ENCODE measurements at places on chromosomes 1 and 21.

DNA sequence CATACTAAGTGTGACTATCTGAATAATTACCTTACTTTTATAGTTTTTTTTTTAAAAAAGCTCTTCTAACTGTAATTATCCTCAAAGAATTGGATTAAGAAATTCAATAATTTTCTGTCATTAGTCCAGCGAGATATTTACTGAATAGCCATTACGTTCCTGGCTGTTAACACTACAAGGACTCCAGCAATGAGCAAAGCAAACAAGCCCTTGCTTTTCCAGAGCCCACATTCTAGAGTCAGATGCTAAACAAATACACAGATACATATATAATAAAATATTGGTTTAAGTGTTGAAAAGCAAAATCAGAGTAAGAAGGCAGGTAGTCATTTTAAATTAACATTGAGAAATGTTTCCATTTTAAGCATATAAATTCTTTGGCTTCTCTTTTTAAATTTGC lies 118.4 kb downstream of the ATF6 start:
- no peak for DNase-seq

GRCh38 chr1:59331686-59332620 lies 35.1 kb downstream of the FGGY start:
- DNase-seq, result no peak

DNA sequence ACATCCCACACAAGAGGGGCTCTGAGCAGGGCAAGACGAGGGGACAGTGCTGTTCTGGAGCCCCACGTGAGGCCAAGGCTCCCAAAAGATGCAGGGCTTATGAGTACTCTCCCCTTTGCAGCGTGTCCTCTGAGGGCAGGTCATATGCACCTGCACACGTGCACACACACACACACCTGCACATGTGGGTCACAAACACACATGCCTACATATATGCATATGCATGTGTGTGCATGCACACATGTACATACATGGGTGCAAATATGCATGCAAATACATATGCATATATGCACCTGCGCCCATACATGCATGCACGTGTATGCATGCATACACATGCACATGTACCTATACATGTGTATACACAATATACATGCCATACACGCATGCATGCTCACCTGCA lies 197.9 kb downstream of the NPHP4 start:
- DNase-seq, result no peak

DNA sequence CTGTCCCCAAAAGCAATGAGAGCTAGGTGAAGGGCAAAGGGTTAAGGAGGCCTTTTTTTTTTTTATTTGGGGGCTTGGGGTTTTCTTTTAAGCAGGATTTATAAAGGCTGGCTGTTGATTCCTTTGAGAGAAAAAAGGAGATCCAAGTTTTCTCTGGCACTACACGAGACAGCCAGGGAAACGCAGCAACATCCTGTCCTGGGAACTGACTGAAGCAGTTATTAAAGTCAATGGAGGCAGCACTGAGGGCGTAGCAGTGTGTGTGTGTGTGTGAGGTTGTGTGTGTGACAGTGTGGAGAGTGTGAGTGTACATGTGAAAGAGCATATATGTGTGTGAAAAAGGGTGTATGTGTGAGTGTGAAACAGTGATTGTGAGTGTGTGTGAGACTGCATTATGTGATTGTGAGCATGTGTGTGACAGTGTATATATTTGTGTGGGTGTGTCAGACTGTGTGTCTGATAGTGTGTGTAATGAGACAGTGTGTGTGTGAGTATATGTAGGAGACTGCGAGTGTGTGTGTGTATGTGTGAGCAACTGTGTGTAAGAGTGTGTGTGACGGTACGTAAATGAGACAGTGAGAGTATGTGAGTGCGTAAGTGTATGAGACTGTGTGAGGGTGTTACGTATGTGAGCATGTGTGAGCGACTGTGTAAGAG lies 65.9 kb upstream of the TIAM1 start:
- DNase-seq, result no peak

DNA sequence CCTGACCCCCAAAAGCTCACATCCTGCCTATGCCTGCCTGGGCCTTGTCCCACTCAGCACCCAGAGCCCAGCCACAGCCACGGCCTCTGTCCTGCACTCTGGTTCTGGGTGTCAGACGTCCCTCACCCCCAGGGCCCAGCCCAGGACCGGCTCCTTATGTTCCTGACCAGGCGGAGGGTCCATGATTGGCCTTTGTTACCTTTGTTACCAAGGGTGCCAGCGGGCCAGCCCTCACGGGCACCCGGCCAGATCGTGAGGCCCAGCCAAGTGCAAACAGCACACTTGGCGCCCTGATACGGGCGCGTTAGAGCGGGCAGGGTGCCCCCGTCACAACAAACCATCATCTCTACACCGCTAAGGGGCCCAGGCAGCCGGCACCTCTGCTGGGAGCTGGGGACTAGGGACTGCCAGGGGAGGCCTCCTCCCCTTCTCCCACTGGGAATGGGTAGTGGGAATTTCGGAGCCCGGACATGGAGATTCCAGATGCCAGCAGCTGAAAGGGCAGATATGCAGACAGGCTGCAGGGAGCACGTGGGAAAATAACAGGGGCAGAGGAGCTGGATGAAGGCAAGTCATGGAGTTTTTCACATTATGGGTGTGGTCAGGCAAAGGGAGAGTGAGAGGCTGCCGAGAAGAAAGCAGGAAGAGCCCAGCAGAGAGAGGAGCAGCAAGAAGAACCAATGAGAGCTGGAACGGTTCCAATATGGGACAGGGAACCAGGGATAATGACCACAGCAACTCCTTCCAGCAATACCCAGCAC lies 22.1 kb downstream of the HSPG2 start:
- no peak for DNase-seq

- DNase-seq, result no peak
Observed at GRCh38 chr1:58447886-58448285, 98.6 kb downstream of the OMA1 start.

- DNase-seq, result no peak
Observed at GRCh38 chr21:38436341-38436740, 61.9 kb downstream of the ERG start.

GRCh38 chr1:117929343-117930172 lies at the start of the genes GDAP2 and WDR3:
Gene GDAP2, minus strand, starts transcription at chr1:117929621. Its CDS starts 9,264 bp downstream, at chr1:117920357.
Gene WDR3, plus strand, starts transcription at chr1:117929739. Its CDS starts 3,581 bp downstream, at chr1:117933320.
- peak; percentile 99 for DNase-seq

DNA sequence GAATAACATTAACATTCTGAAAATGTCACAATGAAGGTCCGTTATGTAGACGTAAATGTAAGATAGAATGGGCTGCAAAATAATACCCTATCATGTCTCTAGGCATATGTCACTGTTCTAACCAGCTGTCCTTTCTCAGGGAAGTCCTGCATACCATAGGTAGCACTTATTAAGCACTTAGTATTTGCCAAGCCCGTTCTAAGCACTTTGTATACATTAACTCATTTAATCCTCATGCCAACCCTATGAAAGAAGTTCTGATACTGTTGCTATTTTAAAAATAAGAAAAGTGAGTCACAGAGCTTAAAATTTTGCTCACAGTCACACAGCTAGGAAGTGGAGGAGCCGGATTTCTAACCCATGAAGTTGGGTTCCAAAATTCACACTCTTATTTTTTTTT lies 15.7 kb downstream of the GAS5 start:
- DNase-seq, result no peak

- no peak for DNase-seq
Observed at GRCh38 chr1:200454425-200454824, 44.6 kb upstream of the ZNF281 start.

DNA sequence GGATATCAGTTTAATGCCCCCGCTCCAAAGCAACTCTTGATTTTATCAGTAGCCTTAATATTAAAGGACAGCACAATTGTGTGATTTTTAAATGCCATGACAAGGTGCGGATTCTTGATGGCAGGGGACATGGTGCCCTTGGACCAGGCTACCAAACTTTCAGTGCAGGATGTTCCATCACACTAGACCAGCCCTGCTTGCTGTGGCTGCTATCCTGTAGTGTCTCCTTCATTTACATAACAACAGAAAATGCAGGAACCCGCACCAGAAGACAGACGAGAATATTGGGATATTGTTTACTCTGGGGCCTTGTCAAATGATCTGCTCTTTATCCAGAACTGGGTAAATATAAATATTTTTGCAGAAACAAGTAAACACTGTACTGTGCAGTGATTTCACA lies 229.3 kb upstream of the PKN2 start:
- no peak for DNase-seq

DNA sequence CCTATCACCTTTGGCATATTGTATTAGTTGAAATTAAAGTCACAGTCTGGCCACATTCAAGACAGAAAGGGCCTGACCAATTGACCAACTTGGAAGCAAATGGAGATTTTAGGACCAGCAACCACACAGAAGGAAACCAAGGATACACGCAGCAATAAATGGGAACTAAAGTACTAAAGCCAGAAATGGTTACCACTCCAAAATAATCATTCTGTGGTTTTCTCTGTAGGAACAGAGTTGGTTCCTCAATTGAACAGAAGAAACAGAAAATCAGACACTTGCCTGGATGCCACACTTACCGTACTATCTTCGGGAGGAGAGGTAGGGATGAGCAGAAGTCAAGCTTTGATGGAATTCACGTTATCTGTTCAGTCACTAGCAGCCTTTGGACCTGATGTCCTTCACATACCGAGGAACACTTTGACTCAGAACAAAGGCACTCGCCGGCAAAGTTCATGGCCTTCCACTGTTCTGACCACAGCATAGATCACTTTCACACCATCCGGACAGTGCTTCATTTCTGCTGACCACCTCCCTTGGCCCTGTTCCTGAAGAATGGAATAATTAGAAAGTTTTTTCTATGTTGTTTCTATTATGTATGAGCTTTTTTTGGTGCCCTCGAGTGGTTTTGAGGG lies 96.9 kb downstream of the LPAR3 start:
- DNase-seq, result no peak

DNA sequence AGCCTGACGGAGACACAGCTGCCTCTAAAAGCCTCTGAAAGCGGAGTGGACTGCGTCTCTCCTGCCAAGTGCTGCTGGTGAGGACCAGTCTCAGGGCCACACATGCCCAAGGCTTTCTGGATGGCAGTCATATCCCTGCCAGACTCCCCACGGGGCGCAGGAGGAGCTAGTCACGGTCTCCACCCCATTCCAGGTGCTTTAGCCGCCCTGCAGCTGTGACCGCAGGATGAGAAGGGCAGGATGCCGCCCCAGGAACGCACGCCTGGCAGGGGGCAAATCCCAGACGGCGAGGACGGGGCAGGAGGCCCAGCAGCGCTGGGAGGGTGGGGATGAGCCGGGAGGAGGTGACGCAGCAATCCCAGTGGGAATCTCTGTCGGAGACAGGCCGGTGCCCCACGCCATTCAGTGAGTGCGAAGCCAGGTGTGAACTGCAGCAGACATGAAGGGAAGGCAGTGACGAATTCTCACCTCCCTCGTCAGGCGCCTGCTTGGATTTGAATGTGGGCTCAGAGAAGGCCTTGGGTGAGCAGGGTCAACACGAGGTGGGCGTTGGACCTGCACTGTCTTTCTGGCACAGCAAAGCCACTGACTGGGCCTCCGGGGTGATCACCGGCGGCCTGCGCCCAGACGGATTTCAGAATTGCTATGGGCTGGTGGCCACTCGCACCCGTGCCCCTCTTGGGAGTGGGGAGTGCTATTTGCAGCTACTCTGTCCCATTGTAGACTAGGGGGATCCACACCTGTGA lies 38.5 kb upstream of the SLC19A1 start:
- DNase-seq, result no peak

DNA sequence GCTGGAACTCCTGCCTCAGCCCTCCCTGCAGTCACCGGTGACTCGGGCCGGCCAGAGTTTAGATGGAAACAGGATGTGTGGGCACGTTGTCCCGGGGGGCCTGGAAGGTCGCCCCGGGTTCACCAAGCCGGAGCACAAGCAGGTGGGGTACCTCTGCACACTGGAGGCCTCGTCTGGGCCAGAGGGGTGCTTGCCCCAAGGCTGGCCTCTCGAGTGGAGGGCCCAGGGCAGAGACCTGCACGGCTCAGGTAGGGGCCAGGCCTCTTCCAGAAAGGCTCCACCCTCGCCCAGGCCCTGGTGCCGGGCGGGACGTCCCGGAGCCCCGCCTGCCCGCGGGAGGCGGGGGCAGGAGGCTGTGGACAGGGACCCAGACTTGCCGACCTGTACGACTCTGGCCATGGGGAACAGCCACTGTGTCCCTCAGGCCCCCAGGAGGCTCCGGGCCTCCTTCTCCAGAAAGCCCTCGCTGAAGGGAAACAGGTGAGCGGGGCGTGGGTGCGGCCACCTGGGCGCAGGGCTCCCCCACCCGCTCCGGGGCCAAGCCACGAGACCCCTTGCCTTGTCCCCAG lies at the start of gene PLEKHN1:
TSS of gene PLEKHN1 (plus strand) at position 348 of the 569 bp plus-strand sequence. CDS start at position 398, 50 bp downstream.
- peak; percentile 85 for DNase-seq

DNA sequence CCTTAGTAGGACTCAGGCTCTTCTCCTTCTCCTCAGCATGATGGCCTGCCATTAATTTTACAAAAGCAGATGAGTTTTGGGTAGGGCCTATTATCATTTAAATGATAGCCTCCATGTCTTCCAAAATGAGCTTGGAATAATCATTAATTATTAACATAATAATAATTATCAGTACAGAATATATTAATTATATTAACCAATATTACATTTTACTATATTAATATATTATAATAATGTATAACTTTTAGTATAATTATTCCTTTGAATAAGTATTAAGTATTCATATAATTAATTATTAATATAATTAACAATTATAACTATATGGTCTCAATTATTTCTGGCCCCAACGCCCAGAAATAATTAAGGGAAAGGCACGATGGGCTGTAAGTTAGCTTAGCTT lies 318.6 kb upstream of the ADGRL4 start:
- no peak for DNase-seq

GRCh38 chr1:65998763-65999583 lies 206.3 kb downstream of the PDE4B start:
- no peak for DNase-seq

- peak; percentile 71 for DNase-seq
Observed at GRCh38 chr1:97137862-97138514, 416.4 kb downstream of the PTBP2 start.

DNA sequence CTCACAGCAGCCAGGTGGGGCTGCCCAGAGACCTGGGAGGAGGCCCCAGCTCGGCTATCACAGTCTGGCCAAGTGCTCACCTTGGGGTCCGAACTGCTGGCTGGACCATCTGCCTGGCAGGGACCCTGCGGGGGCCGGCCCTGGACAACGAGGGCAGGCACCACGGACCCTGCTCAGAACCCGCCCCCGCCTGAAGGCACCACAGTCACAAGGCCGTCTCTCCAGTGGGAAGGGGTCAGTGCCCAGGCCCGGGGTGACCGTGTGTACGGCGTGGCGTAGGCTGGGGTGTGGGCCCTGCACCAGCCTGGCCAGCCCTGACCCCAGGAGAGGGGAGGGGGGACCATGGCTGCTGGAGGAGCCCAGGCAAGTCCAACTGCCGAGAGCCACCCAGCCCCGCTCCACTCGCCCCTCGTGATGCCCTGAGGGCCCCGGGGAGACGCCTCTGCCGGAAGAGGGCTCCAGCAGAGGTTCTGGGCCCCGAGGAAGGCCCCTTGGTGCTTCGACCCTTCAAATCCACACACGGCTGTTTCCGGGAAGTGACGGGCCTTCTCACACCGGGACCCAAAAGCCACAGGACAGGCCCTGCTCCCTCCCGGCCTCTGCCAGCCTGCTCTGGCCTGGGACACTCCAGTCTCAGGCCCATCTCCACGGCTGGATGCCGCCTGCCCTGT lies 11.2 kb upstream of the RNF223 start:
- DNase-seq, result no peak
